ENCODE measurements at places on chromosomes 3 and 15.

DNA sequence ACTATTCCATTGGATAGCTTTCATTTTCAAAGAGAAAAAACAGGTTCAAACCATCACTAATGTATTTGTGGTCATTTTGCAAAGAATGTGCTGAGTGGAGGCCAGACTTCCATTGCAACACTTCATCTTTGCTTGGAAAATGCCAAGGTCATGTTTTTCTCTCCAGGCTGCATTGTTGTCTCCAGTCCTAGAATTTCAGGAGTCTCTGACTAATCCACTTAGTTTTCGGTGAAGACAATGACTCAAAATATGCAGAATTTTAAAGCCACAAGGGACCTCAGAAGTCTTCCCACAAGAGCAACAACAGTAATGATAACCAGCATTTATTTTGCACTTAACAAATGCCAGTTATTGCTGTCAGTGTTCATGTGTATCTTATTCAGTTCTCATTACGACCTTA lies 277.0 kb downstream of the RYR3 start:
- DNase-seq: no peak

DNA sequence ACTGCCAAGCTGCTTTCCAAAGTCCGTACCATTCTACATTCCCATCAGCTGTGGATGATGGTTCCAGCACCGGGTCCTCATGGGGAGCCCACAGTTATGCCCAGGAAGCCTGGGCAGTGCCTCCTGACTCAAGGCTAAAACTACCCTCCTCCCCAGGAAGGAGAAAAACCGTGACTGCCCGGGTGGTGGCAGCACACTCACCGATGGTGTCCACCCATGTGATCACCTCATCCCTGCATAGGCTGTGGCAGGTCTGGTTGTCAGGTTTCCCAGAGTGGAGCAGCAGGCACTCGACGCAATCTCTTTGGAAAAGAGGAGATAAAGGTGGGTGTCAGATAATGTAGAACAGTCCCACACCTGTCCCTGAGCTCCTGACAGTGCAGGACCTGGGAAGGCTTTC lies 38.6 kb downstream of the UMPS start:
- no peak for DNase-seq

DNA sequence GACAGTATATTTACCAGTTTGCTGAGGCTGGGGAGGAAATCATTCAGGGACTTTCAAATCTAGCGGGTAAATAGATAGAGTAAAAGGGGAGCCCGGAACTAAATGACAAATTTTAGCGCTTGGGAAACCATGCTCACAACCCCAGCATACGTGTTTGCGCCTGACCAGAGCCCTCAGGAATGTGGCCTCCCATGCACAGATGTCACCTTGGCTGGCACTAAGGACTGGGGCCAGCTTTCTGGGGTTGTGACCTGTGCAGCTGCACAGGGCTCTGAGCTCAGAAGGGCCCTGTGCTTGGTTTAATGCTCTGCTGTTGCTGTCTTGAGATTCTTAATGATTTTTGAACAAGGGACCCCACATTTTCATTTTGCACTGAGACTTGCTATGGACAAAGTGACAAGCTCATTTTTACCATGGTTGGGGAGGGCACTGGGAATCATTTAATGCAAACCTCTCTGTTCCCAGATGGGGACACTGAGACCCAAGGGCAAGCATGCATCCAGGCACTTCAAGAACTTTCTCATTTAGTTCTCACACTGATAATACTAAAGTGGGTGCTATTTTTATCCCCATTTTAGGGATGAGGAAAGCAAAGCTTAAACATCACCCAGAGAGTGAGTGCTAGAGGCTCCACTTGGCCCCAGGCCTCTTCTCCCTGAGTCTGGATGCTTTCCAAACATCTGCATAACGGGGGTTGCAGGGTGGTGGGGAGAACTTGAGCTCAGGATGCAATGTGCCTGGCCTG lies 44.1 kb upstream of the FAM107A start:
- DNase-seq: no peak

DNA sequence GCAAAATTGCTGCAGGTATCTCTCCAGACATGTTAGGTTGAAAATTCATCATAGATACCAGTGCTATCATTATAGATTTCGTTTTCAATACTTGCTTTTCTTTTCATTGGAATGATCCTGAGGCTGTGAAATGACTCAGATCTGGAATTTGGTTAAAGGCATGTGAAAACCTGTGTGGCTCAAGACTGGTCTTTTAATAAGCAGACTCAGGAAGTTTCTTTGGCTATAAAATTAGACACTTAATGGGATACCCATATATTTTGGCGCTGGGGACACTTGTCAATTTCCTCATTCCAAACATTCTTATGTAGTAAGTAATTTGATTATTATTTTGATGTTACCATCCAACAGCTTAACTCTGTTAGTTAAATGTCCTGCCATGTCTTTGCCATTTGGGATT lies 1041.1 kb upstream of the GBE1 start:
- DNase-seq: no peak

- DNase-seq: no peak
Measured at GRCh38 chr3:109897734-109898133, 560.4 kb upstream of the DPPA4 start.

DNA sequence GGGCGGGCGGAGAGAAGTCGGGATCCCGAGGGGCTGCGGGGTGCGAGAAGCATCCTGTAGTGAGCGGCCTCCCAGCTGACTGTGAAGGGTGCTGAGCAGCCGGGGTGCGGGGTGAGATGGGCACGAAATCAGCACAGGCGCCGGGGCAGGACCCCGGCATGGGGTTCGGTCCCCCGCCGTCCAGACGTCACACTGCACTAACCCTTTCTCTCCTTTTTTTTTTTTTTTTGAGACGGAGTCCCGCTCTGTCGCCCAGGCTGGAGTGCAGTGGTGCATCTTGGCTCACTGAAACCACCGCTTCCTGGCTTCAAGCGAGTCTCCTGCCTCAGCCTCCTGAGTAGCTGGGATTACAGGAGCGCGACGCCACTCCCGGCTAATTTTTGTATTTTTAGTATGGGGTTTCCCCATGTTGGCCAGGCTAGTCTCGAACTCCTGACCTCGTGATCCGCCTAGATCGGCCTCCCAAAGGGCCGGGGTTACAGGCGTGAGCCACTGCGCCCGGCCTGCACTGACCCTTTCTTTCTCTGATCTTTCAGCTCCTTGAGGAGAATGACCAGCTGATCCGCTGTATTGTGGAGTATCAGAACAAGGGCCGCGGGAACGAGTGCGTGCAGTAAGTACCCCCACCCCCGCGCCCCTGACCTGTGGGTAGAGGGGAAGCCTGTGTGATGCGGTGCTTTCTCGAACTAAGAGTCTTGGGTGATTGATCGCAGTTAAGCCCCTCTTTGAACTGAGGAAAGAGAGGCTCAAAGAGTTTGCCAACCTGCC lies 513 bp downstream of the SS18L2 start:
- no peak for DNase-seq

GRCh38 chr15:92811148-92811913 lies 88.8 kb upstream of the CHD2 start:
- no peak for DNase-seq

DNA sequence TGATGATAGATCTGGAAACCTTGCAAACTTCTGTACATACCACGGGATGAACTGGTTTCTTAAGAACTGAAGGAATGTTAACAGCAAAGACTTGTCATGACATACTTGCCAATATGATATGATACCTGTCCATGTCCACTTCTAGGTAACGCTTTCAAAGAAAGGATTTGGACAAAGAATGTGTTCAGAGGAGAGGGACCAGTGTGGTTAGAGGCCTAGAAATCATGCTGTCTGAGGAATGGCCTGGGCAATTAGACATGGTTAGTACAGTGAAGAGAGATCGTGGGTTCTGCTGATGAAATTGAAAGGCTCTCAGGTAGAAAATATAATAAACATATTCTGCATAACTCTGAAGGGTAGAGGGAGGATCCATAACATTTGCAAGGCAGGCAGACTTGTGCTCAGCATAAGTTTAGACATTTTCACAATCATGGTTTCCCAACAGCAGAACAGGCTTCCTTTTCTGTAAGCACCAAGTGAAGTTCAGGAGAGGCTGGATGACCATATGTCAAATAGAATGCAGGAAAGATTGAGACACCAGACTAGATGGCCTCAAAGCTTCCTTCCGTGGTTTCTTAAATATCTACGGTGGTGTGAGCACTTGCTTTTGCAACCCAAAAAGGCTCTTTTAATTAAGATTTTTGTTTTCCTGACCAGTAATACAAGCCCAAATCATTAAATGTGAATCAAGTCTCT lies 39.9 kb downstream of the TGFBR2 start:
- no peak for DNase-seq

DNA sequence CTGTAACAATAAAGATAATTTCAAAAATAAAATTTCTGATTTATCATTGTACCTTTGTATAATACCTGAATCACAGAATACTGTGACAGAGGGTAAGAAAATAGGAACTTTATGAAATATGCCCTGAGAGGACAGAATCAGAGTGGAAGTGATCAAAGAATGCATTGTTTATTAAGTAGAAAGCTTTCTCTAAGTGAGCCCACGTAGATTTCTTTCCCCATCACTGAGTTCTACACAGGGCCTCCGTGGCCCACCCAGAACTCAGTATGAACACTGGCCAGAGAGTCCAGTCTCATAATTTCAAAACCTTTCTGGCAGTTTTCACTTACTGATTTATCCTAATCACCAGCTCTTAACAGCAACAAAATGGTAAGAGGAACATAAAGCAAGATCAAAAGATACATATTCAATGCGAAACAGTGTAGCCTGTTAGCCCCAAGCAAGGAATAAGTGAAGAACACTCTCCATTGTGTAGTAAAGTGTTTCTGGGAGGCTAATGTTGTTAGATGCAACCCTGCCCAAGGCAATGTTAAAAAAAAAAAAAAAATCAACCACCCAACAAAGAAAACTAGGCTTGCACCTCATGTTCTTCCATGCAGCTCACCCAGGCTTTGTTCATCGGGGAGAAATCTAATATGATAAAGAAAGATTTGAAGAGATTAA lies 341.3 kb downstream of the LSAMP start:
- DNase-seq: no peak

GRCh38 chr15:45794712-45795439 lies 160.0 kb downstream of the SQOR start:
- peak; percentile 52 for DNase-seq

GRCh38 chr15:72919936-72920465 lies 132.3 kb upstream of the NEO1 start:
- DNase-seq: no peak

- no peak for DNase-seq
Measured at GRCh38 chr3:152011812-152012735, 138.6 kb downstream of the SUCNR1 start.

DNA sequence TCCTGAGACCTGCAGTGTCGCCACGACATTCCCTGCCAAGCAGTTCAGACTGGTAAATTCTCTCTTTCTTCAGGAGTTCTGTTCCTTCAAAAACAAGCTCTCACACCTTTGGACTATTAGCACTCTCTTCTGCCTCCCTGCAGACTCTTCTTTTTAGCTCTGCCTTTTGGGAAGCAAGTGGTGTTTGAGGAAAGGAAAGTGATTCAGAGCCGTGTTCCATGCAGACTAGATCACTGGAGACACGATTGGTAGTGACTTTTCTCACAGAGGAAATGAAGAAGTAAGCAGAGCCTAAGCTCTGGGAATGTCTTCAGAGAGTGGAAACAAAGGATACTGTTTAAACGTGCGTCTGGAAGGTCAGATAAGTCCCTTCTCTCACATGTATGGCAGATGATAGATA lies 270.6 kb upstream of the TPRG1 start:
- no peak for DNase-seq

GRCh38 chr15:73030122-73030679 lies 22.1 kb upstream of the NEO1 start:
- no peak for DNase-seq

DNA sequence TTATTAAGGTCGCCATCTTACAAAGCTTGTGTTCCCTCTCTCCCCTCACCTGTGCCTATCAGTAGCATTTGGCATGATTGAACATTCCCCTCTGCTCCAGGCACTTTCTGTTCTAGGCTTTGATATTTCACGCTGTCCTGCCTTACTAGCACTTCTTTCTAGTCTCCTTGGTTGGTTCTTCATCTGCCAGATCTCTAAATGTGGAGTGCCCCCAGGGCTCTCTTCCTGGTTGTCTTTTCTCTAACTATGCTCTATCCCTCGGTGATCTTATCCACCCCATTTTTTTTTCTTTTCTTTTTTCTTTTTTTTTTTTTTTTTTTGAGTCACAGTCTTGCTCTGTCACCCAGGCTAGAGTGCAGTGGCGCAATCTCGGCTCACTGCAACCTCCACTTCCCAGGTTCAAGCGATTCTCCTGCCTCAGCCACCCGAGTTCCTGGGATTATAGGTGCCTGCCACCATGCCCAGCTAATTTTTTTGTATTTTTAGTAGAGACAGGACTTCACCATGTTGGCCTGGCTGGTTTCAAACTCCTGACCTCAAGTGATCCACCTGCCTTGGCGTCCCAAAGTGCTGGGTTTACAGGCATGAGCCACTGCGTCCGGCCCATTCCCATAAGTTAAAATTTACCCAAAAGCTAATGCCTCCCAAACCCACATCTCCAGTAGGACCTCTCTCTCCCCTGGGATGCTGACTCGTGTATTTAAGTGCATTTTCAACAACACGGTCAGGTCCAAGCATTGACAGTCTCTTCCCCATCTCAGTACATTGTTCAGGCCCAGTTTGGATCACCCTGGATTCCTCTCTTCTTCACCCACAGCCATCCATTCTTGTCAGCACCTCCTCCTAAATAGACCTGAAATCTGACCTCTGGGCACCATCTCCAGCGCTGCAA lies 5.2 kb downstream of the NUSAP1 start:
- DNase-seq: no peak

DNA sequence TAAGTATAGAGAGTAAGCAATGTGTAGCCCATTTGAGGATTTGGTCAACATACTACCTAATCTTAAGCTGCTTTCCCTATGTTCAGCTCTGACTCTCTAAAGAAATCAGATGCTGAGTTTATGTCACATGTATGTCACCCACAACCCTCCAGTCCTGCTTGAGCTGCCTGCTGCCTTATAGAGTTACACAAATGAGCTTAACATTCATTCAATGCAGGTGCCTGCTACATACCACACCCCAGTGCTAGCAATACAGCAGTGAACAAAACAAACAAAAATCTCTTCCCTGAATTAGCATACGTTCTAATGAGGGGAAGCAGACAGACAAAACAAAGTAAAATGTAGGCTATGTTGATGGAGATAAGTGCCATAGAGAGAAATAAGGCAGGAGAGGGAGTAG lies 93.0 kb downstream of the HHLA2 start:
- DNase-seq: no peak

GRCh38 chr3:128488636-128488990 lies 4.4 kb downstream of the GATA2 start:
- DNase-seq: no peak

DNA sequence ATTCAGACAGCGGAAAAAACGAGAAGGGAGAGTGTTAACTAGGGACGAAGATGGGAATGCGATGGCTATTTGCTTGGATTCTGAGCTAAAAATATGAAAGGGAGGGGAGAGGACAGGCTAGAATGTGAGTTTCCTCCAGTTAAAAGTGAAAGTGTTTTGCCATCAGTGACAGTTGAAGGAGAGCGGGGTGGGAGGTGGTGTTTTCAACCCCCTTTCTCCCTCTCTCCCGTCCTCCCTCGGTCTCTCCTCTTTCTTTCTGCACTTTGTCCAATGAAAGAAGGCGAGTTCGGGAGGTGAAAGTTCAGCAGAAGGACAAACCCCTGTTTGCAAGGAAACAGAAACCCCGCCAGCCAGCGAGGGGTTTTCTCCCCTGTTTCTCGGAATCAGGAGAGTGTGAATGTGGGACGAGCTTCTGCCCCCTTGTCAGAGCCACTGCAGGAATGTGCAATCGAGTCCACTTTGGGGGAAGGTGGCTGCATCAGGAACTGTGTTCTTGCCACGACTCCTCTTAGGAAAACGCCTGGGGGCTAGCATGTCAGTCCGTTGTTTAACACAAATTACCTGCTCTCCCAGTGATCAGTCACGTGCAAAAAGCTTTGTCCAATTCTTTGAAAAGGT lies 975 bp upstream of the FOXP1 start:
- no peak for DNase-seq

All from NCI-H1092 (cell line).